ENCODE measurements at places on chromosomes 16 and 17.
A peak's percentile ranks its signal among the peaks of the same experiment; 100 is the strongest.

DNA sequence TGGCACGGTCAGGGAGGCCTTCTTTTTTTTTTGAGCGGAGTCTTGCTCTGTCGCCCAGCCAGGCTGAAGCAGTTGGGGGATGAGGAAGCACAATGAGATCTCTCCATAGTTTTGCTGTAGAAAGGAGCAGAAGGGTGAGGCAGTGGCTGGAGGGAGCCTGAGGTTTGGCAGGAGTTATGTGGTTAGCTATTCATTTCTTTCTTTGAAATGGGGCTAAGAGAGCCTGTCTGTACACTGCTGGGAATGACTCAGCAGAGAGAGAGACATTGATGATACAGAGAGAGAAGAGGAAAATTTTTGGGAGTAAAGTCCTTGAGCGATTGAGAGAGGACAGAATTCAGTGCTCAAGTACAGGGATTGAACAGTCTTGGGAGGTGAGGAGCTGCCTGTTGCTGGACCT, 22.1 kb downstream of the NOS2 start:
- DNase-seq: peak; percentile 54

- peak; percentile 47 for DNase-seq
Observed at GRCh38 chr16:89122322-89122851, 28.7 kb downstream of the ACSF3 start.

DNA sequence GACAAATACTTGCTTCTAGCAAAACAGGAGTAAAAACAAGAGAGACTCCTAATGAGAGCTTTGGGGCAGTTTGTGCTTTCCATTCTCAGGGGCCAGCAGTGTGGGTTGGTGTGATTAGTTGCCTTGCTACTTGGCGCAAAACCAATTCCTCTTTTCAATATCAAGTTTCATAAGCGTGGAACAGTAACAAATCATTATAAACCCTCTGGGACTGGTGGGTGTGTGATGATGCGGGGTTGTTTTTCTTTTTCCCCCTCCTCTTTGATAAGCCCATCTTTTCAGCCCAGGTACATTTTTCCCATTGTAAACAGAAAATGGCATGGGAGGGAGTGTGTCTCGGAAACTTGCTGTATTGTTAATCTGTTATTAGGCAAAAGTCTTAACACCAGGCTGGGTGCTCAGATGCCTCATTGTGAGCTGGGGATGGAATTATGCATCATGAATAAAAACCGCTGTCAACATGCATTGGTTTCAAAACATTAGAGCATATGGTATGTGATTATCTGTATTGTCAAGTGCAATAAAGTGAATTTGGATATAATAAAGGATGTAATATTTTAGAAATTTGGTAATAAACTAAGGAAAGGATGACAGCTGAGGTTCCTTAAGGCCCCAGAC, 166.4 kb downstream of the CCDC182 start:
- no peak for DNase-seq

GRCh38 chr17:74513987-74514631, 17.2 kb downstream of the CD300LB start:
- peak; percentile 44 for DNase-seq

DNA sequence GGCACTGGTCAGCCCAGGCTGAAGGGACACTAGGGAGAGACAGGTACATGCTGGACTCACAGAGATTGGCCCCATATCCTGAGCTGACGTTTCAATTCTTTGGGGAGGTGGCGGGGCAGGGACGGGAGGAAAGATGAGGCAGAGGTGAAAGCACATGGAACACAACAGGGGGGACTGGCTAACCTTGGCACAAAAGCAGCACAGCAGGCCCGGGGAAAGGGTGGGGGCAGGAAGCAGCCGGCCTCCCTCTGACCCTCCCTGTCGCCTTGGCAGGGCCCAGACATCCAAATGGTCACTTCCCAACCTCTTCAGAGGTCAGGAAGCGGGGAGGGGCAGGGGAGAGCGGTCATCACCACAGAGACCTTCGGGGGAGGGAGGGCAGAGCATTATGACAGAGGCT, 6.6 kb downstream of the VAT1 start:
- no peak for DNase-seq

DNA sequence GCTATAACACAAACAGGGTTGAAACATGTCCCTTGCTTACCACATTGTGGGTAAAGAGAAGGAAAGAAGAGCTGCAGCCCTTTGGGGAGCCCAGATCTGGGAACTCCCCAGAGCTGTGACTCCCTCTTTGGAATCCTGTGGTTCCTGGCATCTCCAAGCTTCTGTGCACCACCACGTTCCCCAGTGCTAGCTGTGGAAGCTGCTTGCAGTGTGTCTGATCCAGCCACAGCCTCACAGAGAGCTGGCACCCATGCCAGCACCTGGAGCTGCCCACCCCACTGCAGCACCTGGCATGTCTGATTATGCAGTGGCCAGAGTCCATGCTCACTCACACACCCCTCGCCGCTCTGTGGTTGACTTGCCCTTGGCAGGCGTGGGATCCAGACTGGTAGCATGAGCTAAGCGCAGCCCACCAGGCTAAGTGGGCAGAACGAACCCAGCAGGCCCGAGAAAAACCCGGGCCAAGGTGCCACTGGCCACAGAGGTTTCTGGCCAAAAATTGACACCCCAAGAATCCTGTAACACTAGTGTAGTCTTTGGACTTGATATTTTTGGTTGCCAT, 252.6 kb upstream of the KCNJ16 start:
- no peak for DNase-seq

GRCh38 chr16:89331371-89332109, 114.0 kb downstream of the ZNF778 start:
- DNase-seq: no peak

GRCh38 chr17:78101112-78101511, 27.4 kb downstream of the TMC6 start:
- no peak for DNase-seq

GRCh38 chr16:1724491-1724890, 18.5 kb downstream of the MAPK8IP3 start:
- DNase-seq: no peak
